NB4 (cell line): ENCODE measurements at places on chromosomes 16 and 17.
A peak's percentile ranks its signal among the peaks of the same experiment; 100 is the strongest.

- DNase-seq, result no peak
These were observed 6.3 kb downstream of the CDH5 start for GRCh38 chr16:66372898-66373155.

DNA sequence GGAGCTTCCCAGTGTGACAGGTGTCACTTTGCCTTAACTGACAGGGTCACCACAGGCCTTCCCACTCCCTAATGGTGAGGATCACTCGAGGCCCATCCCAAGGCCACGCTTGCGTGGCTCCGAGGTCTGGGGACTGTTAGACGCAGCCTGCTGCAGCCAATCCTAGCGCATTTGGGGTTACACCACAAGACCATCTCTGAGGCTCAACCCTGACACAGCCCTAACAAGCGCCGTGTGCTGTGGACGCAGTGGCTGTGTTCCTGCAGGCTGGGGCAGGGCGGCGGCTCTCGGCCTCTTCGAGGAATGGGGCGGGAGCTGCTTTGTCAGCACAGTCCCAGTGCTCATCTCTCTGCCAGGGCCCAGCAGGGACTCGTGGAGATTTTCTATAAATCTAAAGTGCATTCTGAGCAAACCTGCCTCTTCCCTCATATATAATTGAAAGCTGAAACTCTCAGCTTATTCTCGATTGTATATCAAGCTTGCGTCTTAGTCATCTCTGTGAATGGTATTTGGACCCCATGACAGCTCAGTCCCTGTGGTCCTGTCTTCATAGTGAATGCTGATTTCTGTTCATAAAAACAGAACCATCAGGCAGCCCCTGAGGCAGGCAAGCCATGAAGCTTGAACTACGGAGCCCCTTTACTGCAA is 65.8 kb upstream of the CHMP6 start:
- DNase-seq, result no peak

DNA sequence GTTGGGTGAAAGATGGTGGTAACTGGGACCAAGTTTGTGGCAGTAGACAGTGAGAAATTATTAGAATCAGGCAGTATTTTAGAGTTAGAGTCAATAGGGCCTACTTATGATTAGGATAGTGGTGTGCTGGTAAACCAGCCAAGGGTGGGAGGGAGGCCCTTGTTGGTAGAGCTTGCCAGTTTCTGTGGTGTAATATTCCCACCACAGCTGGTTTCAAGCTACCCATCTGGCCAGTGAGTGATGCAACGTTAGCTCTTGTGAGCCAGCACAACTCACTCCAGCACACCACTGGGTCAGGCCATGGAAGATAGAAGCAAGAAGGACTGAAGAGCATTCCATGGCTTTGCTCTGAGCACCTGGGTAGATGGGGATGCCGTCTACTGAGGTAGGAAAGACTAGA is 34.9 kb downstream of the GNAO1 start:
- DNase-seq, result peak; percentile 70

DNA sequence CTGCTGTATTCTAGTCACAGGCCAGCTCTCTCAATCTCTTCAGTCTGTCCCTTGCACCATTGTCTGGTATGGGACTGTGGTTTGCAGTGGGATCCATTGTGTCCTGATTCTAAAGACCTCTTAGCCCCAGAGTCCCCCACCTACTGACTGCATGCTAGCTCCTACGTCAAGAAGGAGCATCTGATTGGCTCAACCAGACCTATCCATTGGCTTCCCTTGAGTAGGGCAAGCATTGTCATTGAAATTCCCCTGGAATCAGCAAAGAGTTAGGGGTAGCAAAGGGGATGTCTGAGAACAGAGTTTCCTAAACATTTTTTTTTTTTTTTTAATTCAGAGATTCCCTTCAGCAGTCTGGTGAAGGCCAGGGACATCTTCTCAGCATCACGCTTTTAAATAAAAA is 175.3 kb upstream of the MPHOSPH6 start:
- no peak for DNase-seq

DNA sequence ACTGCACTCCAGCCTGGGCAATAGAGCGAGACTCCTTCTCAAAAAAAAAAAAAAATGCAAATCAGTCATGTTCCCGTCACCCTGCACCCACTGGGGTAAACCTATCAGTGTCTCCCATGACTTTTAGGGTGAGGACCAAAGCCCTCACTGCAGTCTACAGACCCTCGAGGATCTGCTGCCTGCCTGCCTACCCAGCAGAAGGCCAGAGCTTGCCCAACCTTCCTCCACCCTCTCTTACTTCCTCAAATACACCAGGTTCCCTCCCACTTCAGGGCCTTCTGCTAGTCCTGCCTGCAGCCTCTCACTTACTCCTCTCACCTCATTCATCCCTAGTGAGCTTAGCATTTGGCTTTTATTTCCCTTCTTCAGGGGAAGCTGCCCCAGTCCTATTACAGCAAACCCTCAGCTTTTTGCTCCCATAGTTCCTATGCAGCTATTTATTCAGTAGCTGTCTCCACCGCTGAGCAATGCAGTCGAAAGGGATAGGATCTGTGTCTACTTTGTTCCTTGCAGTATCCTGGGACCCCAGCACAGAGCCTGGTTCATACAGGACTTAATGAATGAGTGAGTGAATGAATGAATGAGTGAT is 17.8 kb upstream of the TOB1 start:
- peak; percentile 90 for DNase-seq

DNA sequence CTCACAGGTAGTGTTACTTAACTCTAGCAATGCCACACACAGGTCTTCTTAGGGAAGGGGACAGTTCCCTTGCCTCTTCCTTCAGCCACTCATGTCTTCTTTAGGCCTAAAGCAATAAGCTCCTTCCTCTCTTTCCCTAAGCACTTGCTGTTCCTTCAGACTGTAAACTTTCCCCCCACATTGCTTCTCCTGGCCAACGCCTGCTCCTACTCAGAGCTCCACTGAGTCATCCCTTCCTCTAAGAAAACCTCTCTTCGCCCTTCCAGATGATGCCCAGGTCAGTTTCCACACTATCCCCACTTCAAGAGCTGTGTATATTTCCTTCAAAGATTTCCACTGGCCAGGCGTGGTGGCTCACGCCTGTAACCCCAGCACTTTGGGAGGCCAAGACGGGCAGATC is 12.5 kb upstream of the EPOP start:
- DNase-seq, result no peak

GRCh38 chr16:54526087-54526486 is 239.5 kb upstream of the IRX3 start:
- DNase-seq, result no peak

- DNase-seq, result no peak
These were observed 7.9 kb upstream of the NAGPA start for GRCh38 chr16:5041600-5042133.

DNA sequence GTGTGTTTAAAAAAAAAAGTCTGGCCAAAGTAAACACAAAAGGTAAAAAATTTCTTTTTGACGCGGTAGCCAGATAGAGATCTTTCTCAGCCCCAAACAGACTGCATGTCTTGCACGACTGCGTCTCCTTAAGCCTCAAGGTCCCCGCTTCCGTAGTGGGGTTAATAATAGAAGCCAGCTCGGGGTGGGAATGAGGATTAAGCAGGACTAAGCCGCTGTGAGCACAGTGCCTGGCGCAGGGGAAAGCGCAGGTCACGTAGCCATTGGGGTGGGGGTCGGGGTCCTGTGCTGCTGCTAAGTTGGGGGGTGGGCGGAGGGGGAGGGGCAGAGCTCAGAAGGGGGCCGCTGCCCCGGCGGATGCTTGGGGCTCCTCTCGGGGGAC is 521 bp downstream of the GGA2 start:
- peak; percentile 69 for DNase-seq

- no peak for DNase-seq
These were observed 73.8 kb upstream of the HNF1B start for GRCh38 chr17:37818689-37819088.

DNA sequence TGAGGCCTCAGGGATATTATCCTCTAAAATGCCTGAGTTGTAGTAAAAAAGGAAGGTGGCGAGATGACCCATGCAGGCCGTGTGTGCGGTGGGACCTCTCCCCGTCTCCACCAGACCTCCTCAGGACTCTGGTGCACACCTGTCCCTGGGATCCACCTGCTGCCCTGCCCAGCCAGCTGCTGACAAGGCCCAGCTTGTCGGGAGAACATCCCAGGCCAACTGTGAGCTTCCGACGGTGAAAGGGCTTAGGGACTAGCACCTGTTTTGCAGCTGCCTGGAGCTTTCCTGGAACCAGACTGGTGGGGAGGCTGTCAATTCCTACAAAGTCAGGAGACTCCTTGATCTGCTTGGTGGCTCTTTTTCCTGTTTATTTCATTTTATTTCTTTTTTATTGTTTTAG is 11.6 kb downstream of the IL34 start:
- no peak for DNase-seq

DNA sequence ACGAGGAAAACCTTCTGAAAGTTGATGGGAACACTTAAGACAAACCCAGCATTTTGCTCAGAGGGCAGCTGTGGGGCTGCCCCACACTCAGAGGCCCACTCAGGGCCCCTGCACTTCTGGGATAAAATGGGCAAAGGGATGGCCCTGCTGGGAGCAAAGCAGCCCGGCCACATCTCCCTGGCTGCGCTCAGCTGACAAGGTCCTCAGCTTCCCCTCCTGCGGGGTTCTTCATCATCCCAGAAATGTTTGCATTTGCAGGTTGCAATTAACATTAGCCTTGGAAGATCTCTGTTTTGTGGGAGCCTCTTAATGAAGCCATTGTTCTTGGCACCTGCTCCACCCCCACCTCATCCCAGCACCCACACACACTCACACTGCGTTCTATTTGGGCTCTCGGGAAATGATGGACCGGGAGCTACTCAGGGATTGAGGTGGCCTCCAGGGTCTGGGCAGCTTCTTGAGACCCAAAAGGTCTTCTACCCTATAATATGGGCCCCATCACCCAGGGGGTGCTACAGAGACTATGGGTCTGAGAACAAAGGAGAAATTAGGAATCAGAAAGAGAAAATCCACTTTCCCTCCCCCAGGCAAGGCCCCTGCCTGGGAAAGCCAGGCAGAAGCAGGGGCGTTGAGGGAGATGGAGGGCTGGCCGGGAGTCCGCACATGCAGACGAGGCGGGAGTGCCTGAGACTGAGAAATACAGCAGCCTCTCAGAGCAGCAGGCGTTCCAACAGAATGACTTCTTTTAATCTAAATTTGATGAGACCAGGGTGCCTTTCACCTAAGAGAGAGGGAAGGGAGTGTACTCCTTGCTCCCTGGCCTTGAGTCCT is 53.7 kb upstream of the RPL38 start:
- no peak for DNase-seq

DNA sequence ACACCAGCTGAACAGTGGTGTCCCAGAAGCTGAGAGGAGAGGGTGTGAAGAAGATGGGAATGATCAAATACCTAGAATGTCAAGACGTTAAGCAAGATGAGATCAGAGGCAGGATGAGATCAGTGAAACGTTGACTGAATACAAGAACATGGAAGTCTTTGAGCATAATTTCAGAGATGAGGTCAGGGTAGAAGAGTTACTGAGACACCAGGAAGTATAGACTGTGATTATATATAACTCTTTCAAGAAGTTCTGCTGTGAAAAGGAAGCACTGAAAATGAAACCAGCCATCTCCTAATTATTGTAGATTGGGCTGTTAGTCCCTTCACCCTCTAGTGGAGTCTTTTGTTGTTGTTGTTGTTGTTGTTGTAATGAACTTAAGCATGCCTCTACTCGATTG is 9.1 kb downstream of the SHCBP1 start:
- DNase-seq, result no peak

DNA sequence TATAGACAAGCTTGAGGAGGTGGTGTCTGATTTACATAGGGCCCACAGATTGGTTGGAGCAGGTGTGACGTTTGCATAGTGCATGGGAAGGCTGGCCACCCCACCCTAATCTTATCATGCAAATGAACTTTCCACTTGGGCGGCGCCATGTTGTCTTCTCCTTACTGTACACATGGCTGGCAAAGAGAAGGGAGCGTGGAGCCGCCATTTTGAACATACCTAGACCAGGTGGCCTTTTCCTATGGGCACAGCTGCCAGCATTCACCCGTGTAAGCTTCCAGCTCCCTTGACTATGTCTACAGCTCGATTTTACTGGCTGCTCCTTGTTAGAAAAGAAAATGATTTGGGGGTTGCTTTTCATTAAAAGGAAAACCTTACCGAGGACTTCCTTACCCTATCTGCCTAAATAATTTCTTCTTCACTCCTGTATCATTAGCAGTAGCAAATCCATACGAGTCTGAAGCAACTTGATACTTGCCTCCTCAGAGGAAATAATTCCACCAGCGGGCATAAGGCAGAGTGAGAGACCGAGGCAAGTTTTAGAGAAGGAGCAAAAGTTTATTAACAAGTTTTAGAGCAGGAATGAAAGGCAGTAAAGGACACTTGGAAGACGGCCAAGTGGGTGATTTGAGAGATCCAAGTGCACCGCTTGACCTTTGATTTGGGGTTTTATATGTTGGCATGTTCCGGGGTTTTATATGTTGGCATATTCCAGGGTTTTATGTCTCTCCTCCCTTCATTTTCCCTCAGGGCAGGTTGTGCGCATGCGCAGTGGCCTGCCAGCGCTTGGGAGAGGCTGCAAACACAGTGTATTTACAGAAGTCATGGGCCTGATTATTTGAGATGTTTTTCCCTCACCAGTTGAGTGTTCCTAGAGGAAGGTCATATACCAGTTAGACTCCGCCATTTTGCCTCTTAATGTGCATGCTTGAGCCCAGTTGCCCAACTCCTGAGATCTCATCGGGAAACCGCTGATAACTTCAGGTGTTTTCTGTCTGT is 65.7 kb downstream of the MARF1 start:
- DNase-seq, result no peak

DNA sequence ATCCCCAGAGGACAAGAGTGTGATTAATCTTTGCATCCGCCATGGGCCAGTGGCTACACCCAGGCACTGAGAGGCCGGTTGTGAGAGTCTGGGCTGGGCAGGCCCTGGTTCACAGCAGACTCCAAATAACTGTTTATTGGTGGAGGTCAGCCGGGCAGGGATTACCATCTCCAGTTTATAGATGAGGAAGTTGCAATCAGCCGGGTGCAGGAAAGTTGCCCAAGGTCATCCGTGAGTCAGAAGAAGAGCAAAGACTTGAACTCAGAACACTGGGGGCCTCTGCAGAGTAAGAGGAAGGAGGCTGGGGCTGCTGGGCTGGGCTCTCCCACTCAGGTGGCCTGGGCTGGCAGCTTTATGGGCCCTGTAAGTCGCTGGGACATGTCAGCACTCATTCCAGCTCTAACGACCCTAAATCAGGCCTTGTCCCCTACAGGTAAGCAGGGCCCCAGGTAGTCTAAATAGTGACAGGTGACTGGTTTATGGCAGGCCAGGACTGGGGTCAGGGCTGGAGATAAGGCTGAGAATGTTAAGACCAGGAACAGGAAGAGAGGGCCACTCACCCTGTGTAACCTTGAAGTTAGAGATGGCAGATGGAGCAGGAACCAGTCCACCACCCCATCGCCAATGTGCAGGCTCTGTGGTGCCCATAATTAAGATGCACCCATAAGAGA is 2.1 kb upstream of the CA4 start:
- DNase-seq, result peak; percentile 81

GRCh38 chr16:3214904-3215600 is 19.9 kb downstream of the ZNF200 start:
- peak; percentile 42 for DNase-seq

GRCh38 chr17:82384730-82385481 is 13.3 kb downstream of the UTS2R start:
- DNase-seq, result no peak
